ENCODE measurements at places on chromosomes 2 and 18.

GRCh38 chr2:240205348-240205747 is 64.9 kb upstream of the OTOS start:
- DNase-seq, result no peak

DNA sequence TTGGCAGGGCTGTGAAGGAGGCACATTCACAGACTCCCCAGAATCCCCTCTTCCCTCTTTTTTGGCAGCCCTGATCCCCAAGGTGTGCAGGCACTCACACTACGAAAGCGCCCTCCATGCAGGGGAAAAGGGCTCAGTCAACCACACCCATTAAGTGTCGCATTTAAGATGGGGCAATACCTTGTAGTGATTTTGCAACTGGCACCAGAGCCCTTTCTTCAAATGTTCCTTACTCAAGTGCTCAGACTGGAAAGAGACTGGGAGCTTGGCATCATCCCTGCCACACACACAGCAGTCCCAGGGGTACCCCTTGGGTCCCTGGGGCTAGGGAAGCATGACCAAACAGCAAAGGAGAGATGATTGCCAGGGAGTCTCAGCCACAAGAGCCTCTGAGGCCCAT is 190.1 kb downstream of the HAUS1 start:
- no peak for DNase-seq

- no peak for DNase-seq
Observed at GRCh38 chr2:174753038-174753633, 11.1 kb downstream of the CHRNA1 start.

DNA sequence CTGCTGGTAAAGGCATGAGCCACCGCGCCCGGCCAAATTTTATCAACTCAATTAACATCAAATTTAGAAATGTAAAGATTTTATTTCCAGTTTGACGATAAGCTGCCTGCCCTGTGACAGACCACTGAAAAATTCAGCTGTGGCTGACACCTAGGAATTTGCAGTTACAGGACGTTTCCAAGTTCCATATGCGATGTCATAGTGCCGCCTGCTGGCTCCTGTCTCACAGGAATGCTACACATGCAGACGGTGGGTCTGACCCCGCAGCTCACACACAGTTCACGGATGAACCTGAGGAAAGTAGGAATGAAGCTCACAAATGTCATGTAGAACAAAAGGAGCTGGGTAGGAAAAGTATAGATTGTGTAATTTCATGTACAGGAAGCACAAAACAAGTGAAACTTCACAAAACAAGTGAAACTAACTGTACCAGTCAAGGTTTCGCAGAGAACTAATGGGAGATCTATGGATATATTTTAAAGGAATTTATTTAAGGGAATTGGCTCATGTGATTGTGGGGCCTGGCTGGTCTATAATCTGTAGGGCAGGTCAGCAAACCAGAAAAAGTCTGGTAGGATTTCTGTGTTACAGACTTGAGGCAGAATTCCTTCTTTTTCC is 13.2 kb upstream of the SEH1L start:
- peak; percentile 27 for DNase-seq

DNA sequence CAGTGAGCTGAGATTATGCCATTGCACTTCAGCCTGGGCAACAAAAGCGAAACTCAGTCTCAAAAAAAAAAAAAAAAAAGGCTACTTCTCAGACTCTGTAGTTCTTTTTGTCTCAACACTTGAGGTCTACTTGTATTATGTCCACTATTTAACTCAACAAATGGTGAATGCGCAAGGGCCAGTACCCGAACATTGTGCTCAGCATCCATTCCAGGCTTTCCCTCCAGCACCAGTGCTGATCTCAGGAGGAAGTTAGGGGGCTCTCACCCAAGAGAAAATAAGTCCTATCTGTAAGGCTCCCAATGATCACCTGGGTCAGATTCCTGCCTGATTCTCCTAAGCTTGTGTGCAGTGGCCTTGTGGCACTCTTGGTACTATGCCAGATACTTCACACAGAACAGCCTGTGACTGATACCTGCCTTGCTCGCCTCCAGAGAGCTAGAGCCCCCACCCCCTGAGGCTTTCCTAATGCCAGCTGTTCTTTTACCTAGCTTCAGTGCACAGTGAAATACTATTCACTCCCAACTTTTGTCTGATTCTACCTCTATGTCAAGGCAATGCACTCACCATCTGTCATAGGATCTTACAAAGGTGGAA is 74.9 kb downstream of the INO80D start:
- no peak for DNase-seq

GRCh38 chr18:26432651-26433424 is 115.5 kb downstream of the KCTD1 start:
- no peak for DNase-seq

DNA sequence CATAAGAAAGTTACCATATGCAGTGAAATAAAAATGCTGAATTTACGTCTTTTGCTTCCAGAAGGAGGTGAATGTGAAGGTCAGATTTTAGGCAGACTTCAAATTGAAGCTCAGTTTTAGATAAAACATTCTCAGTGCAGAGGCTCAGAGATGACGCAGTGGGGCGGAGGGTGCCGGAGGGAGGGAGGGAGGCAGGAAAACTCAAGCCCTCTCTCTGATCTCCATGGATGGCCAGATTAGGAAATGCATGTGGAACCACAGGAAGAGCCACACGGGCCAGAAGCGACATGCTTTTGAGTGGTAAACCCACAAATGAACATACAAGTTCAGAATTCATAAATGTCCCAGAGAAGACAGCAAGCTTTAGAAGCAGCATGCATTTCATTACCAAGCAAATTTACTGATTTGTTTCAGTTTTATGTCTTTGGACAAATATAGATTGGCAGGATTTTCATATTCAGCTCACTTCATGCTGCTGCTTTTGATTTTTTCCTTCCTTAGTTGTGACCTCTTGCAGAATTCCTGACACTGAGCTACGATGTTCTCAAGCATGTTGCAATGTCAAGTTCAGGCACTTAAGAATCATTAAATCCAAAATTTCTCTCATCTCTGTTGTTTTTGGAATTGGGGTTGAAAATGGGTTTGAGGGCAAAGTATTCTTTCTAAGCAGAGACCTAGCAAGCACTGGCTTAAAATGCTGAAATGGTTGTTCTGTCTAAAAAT is 29.7 kb upstream of the APCDD1 start:
- DNase-seq, result no peak

- no peak for DNase-seq
Observed at GRCh38 chr18:23173912-23174311, 38.6 kb downstream of the CABLES1 start.

DNA sequence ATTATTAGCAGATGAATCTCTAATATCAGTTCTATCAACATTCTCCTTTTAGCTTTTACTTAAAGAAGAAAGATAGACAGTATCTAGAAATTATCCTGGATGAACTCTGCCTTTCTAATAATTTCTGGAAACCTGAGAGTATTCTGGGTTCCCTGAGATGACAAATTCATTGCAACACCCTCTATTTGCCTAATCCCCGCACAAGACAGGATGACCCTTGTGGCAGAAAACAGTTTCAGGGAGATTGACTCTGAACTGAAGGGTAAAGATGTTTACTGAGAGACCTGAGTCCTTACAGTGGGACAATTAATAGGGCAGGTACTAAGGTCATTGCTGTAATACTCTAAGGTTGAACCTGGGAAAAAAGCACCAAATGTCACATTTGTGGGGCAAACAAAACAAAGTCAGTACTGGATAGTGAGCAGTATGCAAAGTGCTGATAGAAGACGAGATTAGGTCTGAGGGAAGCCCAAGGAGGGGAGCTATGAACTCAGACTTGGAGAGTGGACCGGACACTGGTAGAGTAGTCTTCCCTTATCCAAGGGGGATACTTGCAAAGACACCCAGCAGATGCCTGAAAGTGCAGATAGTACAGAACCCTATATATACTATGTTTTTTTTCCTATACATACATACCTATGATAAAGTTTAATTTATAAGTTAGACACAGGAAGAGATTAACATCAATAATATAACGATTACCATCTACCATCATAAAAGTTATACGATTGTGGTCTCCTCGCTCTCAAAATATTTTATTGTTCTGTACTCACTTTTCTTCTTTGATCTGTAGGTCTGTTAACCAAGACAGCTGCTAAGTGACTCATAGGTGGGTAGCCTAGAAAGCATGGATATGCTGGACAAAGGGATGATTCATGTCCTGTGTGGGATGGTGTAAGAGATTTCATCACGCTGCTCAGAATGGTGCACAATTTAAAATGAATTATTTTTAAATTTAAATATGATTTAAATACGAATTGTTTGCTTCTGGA is 148.3 kb upstream of the KLHL14 start:
- DNase-seq, result no peak
